ENCODE measurements at places on chromosomes 7 and 10.

DNA sequence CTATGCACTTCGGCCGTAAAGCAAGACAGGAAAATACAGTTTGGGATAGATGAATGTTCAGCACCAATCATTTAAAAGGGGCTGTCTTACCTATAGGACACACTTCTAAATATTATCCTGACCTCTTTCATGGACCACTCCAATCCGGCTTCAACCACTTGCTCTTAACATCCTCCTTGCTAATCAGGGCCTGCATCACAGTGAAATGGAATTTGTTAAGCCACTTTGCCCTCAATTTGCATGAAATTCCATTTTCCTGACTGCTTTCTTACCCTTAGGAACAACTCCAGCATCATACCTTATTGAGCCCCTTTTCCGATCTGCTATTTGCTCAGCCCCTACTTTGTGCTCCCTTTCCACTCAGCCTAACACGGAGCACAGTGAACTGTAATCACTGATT is 667.3 kb downstream of the PHTF2 start:
- DNase-seq, result no peak

DNA sequence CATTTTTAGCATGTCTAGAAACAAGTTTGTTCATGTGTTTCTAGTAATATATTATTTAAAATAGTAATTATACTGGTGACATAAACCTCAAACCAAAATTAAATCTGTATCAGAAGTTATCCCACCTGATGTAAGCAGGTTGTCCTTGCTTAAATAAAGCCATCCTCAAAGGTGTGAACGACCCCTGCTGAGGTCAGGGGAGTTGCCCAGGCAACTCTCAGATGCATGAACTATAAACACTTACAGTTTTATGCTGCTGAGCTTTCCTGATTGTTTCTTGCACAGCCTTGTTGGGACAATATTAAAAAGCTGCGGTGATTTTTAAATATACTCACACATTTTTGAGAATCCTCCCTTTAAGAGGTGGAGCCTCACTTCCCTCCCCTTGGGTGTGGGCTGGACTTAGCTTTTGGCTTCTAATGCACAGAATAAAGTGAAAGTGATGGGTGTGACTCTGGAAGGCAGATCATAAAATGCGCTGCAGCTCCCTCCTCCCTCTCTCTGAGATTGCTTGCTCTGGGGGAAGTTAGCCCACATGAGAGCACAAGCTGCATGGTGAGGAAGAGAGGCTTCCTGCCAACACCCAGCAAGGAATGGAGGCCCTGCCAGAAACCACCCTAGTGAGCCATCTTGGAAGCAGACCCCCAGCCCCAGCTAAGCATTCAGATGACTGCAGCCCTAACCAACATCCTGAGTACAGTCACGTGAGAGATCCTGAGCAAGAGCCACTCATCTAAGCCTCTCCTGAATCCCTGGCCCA is 152.7 kb downstream of the SKIDA1 start:
- DNase-seq, result no peak

DNA sequence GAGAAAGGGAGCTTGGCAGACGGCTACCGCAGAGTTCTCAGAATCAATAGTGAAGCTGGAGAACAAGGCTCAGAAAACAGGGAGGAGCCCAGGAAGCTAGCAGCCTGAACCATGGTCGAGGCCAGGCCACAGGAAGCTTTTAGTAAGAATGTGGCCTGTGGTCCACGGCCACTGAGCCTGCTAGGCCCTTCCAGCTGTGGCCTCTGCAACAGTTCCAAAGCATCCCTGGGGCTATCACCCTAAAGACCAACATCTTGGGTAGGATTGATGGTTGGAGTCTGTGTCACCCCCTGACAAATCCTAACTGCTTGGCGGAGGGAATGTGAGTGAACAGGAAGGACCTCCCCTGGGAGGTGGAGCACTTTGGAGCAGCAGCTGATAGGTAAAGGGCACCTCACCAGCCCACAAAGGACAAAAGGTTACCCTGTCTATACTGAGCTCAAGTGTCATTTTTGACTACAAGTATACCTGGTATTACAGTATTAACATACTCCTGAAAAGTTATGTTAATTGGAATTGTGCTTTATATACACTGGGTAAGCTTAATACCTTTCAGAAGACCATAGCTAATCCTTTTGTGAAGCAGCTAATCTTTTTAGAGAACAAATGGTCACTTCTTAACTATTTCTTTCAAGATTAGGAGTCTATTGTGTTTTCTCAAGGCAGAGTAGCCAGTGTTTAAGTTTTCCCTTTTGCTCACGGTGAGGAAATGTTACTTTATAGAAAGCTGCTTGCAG is 18.7 kb downstream of the PTPRE start:
- no peak for DNase-seq

DNA sequence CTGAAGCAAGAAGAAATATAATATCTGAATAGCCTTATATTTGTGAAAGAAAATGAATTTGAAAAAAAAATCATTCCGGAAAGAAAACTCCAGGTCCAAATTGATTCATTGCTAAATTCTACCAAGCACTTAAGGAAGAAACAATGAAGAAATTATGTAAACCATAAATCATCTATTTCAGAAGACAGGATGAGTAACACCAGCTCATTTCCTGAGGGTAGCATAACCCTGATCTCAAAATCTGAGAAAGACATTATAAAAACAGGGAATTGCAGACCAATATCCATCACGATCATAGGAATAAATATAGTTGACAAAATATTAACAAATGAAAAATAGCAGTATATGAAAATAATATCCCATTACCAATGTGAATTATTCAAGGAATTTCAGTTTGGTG is 70.1 kb upstream of the RAB18 start:
- no peak for DNase-seq

GRCh38 chr7:112422842-112423496 is 27.3 kb upstream of the IFRD1 start:
- peak; percentile 73 for DNase-seq

DNA sequence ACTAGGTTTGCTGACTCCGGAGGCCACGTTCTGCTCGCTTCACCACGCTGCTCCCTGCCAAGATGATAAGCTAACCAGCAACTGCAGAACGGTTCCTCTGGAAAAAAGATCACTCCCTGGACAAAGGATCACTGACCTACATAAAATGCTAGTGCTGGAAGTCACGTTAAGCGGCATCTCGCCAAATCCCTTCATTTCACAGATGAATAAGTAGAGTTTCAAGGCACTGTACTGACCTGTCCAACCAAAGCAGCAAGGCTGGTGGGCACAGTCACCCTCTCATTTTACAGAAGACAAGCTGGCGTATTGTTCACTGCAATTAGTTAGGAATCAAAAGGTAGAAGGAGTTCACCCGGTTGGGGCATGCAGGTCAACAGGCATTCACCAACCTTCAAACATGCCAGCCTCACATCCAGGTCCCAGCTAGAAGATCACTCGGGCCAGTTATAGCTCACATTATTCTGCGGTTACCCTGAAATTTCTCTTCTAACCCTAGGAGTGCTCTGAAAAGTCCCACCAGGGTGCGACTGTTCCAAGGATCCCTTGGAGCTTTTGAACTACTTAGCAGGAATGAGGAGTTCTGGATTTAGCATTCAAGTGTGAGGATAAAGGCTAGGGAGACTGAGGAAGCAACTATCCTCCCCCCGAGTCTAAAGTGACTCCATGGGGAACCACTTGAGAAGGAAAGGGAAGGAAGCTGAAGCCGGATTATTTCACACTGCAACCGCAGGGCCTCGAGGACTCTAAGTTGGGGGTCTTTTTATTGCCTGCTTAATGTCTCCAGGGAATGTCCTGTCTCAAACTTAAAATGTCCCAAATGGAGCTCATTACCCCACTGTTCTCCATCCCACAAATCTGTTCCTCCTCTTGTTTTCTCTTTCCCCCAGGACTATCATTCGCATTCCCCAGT is 32.8 kb downstream of the HIPK2 start:
- DNase-seq, result no peak

DNA sequence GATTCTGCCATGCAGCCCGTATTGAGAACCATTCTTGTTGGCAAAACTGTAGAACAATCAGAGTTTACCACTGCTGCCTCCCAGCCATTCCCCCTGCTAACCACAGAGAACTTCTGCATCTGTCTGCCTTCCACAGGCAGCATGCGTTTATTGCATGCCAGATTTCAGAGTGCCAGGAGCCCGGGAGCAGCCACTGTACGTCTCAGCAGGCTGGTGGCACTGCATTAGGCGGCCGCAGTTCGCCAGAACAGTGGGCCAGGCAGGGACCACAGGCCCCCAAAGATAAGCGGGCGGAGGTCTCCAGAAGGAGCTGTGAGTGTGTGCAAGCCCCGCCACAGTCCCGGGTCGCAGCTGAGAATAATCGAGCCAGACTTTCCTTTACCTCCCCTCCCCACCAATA is 31.8 kb downstream of the ZNF467 start:
- DNase-seq, result no peak

DNA sequence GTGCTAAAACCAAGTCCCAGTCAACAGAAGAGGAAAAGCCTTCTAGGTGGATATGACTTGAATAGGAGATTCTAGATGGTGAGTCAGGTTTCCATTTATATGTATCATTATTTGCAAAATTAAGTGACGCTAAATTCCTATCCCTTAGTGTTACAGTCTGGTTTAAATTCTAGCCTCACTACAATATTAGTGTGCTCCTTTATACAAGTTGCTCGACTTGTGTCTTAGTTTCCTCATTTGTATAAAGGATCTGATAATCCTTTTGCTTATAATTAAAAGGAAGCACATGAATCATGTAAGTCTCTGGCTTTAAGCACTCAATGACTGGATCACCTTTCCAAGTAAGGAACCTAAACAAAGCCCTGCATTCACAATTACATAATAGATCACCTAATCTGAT is 105.7 kb downstream of the SVOPL start:
- no peak for DNase-seq

DNA sequence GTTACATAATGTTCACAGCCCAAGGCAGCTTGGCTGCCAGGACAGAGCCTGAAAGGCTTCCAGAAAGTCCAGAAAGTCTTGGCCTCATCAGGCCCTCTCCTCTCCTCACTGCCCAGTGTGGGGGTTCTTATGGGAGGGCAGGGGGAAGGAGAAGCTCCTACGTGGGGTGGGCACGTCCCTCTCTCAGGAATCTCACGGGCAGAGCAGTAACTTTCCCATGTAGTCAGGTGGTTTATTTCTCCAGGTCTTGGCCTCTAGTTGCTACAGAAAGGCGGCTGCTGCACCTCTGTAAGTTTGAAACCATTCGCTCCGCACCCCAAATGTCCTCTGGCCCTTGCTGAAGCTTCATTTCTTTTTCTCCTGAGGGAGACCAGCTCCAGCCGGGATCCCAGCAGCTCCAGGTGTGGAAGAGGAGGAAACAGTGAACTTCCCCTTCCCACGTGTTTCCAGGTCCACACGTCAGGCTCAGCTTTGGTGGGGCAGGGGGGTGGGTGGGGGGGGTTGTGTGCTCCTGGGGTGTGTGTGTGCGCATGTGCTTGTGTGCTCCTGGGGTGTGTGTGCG is 320.3 kb downstream of the WDR37 start:
- DNase-seq, result no peak

- DNase-seq, result no peak
Observed at GRCh38 chr10:123380491-123381085, 226.4 kb downstream of the BUB3 start.

- DNase-seq, result no peak
Observed at GRCh38 chr10:88318803-88319202, 264.3 kb downstream of the RNLS start.

DNA sequence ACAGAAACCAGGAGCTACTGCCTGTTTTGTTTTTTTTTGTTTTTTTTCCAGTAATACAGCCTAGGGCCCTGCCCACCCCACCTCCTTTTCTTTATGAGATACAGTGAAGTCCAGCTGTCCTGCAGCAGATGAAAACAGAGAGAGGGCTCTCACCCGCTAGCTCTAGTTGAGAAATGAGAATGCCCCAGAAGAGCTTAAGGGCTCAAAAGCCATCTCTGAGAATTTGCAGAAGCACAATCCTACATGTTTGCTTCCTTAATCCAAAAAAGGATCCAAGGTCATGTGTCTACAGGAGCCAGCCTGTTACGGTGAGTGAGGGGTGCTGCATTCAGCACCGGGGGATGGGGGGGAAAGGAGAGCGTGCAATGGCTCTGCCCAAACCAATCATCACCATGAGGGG is 122.7 kb downstream of the KCNMA1 start:
- DNase-seq, result no peak

DNA sequence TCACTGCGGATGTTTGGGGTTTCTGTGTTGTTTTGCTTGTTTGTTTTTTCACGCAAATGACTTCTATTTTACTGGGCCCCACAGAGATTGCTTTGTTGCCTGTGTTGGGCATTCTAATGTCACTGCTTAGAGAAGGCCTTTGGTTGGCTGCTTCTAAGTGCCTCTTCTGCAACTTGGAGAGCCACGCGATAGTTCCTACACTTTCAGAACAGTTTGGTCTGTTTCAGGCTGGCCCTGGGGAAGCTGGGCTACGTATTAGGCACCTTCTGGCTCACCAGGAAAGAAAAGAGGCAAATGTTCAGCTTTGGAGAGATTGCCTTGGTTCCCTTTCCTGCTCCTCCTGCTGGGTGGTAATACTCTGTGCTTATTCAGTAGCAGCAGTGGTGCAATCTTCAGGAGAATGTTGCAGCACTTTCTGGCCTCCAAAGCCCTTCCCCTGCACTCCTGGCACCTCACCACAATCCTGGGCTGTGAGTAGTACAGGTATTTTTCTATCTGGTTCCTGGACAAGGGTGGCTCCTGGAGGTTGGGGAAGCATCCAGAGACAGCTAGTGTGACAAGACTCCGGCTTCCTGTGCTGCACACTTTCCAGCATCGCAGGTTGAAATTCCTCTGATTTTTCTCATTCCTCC is 1.2 kb downstream of the ANTXRL start:
- DNase-seq, result no peak

DNA sequence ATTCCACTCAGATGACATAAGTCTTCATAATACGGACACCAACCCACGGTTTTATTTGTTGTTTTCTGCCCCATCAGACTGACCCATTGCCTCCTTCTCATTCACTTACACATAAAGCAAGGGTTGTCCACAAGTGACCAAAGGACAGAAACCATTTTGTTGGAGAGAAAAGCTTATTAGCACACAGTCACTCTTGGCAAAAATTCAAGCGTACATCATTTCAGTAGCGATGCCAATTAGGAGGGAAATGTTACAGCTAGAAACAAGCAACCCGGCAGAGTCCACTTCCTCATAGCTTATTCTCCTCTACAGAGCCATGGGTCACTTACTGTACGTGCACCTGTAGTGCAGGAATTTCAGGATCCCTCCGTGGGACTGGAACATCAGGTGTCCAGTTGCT is 23.0 kb downstream of the ABLIM1 start:
- no peak for DNase-seq

GRCh38 chr10:6892864-6893263 is 312.8 kb upstream of the PRKCQ start:
- DNase-seq, result no peak
